ENCODE measurements at places on chromosomes 5 and 9.

DNA sequence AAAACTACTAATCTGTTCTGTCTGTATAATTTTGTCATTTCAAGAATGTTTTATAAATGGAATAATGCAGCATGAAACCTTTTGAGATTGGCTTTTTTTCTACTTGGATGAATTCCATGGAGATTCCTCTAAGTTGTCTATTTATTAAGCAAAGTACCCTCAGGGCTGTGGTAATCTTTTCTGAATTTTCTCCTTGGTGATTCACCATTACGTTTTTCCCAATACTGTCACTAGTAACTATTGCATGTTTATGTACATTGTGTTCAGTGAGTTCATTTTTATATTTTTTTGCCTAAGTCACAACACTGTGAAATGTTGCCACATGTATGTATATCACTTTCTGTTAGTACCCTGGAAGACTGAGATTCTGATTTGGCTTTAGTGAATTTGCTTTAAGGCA lies 177.0 kb upstream of the GRIN3A start:
- no peak for DNase-seq

DNA sequence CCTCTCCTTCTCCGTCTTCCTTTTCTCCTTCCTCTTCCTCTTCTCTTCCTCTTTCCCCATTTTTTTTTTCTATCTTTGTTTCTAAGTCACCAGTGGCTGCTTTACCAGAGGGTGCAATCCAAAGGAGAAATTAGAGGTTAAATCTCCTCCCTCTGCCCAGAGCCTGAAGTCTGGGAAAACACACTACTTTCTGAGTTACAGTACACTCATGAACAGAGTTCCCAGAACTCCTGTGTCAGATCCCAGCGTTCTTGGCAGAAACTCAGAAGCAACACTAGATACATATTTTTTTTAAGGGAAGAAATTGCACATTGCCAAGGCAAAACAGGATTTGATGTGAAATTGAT lies 189.0 kb downstream of the SNCAIP start:
- DNase-seq: no peak

DNA sequence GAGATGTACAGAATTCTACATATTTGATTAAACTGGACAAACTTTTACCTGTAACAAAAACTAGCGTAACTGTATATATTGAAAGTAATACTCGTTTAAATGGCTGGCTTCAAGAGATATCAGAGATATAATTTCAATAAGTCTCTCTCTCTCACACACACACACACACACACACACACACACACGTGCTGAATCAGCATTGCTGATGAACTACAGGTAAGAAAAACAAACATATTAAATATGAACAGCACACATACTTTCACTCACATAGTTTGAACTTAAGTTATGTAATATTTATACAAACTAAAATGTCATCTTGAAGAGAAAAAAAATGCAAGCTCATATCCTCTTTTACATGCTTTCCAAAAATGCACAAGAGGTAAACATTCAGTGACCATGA lies 145.4 kb downstream of the BNC2 start:
- no peak for DNase-seq

- DNase-seq: peak; percentile 74
Measured at GRCh38 chr9:33510262-33511183, 13.5 kb upstream of the ANKRD18B start.
